ENCODE measurements at places on chromosomes 3 and 15.

GRCh38 chr15:59611276-59612260 is at the start of gene GCNT3:
Gene GCNT3 (plus strand): TSS chr15:59611783. CDS start chr15:59618239, 6,456 bp downstream.
- DNase-seq = peak; percentile 8

GRCh38 chr3:25000971-25001591 is 427.0 kb upstream of the RARB start:
- DNase-seq = no peak

DNA sequence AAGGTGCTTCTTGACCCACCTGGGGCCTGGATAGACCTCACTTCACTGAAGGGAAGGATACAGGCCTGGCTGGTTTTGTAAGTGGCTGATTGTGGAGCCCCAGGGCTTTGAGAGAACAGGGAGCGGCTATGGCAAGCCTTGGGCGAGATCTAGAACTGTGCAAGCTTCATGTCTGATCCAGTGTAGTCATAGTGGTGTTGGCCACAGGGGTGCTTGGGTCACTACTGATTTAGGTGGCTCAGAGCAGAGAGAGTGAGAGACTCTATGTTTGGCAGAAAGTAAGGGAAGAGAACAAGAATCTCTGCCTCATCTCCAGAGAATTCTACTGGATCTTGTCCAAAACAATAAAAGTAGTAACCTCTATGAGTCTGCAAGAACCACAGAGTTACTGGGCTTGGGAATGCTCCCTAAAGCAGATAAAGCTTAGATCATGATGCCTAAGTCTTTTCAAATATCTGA is 394.2 kb upstream of the EPHA3 start:
- DNase-seq = no peak

DNA sequence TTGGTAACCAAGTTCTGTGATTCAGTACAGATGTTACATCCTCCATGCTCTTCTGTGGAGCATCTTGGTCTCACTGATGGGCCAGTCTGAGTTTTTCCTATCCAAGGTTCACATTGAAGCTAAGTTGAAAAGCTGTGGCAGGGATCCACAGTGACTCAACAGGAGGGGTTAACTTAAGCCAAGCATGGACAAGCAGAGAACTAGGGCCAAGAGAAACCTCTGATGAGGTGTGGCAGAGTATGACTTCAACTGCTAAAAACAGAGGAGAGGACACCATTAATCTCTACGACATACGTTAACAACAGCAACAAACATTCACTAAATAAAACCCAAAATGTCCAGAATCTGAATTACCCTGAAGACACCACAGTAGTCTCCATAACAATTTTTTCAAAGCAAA is 268.1 kb upstream of the UBE2E2 start:
- DNase-seq = no peak

GRCh38 chr3:119418641-119419040 is 44.8 kb downstream of the TMEM39A start:
- no peak for DNase-seq

- no peak for DNase-seq
Observed at GRCh38 chr3:69683082-69683806, 56.0 kb upstream of the MITF start.

DNA sequence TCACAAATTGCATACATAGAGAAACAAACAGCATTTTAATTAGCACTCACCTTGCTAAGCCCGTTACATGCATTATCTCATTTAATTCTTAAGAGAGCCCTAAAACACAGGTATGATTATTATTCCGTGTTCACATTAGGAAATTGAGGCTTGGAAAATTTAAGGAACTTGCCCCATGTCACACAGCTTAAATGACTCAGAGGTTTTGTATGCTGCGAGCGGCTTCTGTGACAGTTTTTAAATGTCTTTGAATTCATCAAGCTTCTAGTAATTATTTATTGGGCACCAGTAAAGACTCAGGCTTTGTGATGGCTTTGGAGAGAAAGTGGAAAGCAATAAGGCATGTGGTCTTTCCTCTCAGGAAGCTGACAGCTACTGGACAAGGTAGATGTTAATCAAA is 166.7 kb upstream of the THBS1 start:
- DNase-seq = peak; percentile 39

GRCh38 chr3:24182756-24183155 is 237.7 kb downstream of the NR1D2 start:
- DNase-seq = no peak

DNA sequence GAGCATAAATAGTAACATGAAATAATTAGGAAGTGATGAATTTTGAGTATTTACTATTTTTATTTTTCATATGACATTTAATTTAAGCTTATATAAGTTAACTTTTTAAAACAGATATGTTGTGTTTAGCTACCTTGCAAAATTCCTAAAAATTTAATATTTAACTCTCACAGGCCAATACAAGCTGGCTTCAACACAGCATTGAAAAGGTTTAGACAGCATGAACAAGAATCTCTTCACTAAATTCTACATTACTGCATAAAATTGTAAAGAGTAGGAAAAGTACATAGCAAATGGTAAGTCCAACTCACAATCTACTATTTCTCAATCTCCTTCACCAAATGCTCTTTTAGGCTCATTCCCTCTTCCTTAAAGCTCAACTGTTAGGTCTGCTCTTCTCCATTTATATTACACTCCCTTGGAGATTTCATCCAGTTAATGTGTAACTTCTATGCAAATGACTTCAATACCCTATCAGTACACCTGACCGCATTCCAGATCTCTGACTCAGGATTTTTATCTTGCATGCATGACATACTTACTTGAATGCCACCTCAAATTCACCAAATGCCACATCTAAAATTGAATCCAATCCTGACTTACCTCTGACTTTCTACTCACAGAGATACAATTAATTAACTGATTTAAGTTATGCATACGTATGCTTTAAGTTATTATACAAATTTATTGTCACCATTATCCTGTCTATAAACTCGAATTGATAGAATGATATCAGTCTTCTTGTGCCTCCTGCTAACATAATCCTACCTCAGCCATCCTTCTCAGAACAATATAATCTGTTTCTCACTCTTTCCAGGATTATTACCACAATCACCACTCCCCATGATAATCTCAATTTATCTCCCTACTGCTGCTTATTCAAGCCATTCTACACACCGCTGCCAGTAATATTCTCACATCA is 127.0 kb downstream of the STAG1 start:
- no peak for DNase-seq
